ENCODE measurements at places on chromosomes 5 and 9.

GRCh38 chr9:94874316-94874715 lies 147.8 kb downstream of the AOPEP start:
- DNase-seq, result no peak

DNA sequence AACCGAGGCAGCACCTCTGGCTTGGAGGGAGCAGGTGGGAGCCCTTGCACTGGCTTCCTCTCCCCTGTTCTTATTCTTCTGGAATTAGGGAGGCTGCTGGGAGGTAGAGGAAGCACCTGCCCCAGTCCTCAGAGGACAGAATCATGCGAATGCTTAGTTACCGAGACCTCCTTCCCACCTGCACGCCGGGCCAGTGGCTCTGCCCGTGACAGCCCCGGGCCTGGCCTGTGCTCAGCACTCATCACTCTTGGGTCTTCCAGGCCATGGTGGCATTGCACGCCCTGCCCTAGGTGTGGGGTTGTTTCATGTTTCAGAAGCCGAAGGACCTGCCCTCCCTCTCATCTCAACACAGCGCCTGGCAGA lies 45.3 kb upstream of the NKD2 start:
- DNase-seq, result no peak

DNA sequence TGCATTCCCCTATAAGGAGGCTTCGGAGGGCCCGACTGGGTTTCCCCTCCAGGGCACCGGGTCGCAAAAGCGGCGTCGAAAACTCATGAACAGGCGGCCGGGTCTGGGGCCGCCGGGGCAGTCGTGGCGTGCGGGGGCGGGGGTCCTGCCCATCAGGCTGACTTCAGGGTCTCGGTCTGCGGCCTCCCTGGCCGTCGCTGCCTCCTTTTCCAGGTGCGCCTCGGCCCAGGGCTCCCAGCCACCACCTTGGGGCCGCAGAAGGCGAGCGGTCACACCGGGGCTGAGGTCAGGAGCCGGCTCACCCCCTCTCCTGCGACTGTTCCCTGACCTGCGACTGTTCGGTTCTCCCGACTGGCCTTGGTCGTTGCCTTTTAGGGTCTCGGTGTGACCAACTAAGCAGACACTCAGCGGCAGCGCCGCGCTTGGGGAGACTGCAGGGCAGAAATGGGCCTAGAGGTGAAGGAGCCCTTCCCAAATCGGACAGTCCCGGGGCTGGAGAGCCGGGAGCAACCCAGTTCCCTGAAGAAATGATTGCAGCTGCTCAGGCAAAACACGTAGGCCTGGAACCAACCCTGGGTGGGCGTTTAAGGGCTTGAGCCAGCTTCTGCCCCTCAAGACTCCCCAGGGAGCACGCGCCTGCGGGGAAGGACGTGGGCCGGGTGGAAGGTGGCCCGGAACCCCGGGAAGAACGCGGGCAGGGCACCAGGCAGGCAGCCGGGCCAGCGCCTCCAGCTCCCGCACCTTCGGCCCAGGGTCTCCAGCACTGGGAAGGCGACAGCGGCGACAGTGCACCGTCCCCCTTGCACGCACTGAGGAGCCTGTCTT lies 11.2 kb downstream of the IRX2 start:
- no peak for DNase-seq

GRCh38 chr9:70502690-70503089 lies 88.2 kb upstream of the KLF9 start:
- no peak for DNase-seq

- no peak for DNase-seq
Observed at GRCh38 chr5:149007174-149007573, 55.7 kb downstream of the SH3TC2 start.

- no peak for DNase-seq
Observed at GRCh38 chr5:14161825-14162556, 18.8 kb downstream of the TRIO start.

GRCh38 chr5:30142432-30142831 lies 1051.1 kb upstream of the CDH6 start:
- no peak for DNase-seq

DNA sequence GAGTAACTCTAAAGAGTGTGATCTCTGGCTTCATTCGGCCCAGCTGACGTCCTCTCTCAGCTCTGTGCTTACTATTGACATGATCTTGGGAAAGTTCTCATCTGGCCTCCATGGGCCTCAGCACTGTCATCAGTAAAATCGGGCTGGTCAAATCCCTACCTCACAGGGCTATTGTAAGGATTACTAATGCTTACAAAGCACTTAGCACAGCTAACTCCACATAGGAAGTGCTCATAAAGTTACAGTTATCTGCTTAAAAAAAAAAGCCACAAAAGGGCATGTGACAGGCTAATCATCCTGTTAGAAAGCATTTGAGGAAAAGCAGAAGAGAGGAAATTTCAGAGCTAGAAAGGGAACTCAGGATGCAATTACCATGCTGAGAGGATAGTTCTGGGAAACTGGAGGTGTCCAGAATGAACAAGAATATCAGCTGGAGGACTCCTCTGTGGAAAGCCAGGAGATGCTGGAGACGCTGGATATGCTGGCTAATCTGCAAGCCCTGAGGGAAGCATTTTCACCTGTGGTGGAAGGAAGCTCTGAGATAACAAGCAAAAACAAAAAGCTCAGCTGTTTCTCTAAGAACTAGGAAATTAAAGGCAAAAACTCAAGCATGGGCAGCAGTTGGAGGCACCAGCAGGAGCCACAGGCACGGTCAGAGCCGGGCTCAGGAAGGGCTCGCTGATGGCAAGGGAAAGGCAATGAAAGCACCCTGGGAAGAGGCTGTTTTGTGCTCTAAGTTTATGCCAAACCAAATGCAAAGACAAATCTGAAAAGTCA lies 4.4 kb upstream of the BHMT start:
- no peak for DNase-seq

DNA sequence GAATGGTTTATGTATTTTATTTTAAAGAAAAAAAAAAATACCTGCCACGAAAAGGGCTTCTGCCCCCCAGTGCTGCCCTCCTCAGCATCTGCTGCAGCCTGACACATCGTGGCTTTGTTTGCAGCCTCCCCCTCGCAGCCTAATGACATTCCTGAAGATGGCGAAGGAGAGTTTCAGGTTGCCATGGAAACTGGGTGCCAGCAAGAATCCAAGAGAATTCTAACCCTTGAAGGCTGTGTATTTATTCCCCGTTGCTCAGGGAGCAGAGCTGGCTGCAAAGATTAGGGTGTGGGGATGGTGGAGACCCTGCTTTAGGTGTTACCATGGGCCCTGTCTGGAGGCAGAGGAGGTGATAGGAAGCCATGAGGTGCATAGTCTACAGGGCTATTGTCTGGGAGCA lies 126.6 kb downstream of the NSG2 start:
- DNase-seq, result no peak

DNA sequence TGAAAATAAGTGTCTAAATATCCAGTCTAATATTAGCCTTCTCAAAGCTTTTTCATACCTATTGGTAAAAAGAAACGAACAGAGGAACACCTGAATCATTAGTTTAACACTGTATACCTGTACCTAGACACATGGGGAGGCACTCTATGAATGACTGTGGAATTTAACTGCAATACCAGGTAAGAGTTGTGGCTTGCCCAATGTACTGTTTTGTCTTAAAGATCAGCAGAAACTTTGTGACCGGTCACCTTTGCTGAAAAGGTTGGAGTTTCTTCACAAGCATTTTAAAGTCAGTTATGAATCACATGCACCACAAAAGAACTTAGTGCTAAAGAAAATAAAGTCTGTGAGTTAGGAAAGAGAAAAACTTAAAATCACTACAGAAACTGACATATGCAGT lies 2.4 kb downstream of the PGGT1B start:
- DNase-seq, result no peak

GRCh38 chr5:133386662-133387061 lies 225.7 kb downstream of the FSTL4 start:
- DNase-seq, result no peak

GRCh38 chr5:162202285-162202880 lies 134.8 kb downstream of the GABRG2 start:
- no peak for DNase-seq

DNA sequence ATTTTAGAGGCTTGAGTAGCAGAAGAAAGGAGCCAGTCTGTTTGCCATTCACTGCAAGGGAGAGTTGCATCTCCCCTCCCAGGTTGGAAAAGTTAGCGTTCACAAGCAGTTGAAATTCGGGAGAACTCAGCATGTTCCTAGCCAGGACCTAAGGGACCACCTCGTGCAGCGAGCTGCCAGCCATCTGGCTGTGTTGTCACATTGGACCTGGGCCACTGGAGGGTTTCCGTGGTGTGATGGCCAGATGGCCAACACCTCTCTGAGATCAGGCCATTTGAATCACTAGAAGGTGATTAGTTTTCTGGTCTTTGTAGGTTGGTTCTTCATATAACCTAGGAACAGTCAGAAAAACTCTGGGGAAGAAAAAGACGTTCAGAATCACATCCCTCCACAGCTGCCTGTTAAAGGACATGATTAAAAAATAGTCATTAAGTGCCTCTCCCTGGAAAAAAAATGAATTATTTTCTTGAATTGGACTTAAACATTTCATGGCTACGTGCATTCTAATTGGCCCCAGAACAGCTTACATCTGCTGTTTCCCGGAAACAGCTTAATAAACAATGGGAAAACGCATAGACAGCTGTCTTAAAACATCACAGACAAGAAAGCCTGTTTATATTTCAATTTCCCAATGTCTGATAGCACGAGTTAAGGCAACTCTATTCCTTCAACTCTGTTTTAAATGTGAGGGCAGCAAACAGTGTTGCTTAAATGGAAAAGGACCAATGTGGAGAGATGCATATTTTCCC lies 303.9 kb downstream of the TENT4A start:
- DNase-seq, result no peak

GRCh38 chr5:177428574-177429217 lies 2.2 kb downstream of the GRK6 start:
- DNase-seq, result no peak

DNA sequence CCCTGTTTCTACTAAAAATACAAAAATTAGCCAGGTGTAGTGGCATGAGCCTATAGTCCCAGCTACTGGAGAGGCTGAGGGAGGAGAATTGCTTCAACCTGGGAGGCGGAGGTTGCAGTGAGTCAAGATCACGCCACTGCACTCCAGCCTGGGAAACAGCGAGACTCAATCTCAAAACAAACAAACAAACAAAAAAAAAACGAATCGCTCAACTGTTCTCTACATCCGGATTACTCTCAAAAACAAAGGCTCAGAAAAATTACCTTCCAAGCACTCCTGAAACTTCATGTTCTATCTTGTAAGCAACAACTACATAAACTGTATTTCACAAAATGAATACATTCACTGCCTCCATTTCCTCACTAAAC lies 14.0 kb downstream of the UBAP2 start:
- no peak for DNase-seq

DNA sequence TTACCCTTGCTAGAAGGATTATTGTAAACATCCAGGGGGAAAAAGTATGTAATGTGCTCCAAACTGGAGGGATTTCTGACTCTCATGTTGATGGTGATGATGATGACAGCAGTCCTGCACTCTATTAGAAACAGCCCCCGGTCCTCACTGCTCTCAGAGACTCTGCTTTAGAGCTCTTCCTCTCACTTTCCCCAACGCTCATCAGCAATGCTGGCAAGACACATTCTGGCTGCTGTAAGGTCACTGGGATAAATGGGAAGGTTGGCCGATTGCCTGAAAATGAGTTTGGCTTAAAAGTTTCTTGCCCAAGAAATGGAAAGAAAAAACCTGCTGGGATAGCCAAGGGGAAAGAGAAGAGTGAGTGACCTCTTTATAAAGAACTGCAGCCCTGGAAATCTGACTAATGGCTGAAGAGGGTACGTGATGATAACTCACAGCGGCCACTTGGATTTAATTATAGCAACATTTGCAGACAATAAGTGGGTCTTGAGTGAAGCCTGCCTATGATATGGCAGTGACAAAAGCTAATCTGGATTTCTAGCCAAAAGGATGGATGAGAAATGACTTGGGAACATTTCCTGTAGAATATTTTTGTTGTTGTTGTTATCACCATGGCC lies 235.8 kb downstream of the TMEM38B start:
- DNase-seq, result no peak

GRCh38 chr5:1511048-1511447 lies 12.7 kb downstream of the LPCAT1 start:
- DNase-seq, result no peak

DNA sequence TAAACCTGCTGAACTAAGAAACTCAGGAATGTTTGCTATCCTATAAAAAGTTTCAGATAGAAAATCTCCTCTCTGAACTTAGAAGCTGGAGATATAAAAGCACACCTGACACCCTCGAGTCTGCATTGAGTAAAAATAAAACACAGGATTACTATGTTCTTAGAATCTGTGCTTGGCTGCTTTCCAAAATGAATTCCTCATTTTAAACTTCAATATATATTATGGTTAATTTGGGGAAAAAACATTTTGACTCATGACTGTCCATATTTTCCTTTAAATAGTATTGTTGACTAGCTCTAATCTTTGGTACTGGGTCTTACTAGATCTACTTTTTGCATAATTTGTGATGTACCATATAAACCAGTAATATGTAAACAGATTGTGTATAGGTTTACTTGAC lies 36.7 kb downstream of the FBXW2 start:
- no peak for DNase-seq

- DNase-seq, result no peak
Observed at GRCh38 chr9:69818750-69819345, 1.8 kb upstream of the CFAP95 start.

Measured in effector CD8-positive, alpha-beta T cell (primary cell).